Lung microvascular endothelial cell (primary cell): ENCODE measurements at places on chromosomes 1 and 21. TPM values are rescaled to one million over a fixed set of nuclear protein-coding genes. Genes with fewer than 3 reads are reported as not detected.

ADGRL2 gene
- 16.3 and 28.8 TPM in 2 replicates for total RNA-seq

FAAH gene
- total RNA-seq: 0.44 and 1.6 TPM in 2 replicates

FAM131C gene
- 0.22 TPM in 1 of 2 replicates, not detected in the other for total RNA-seq

PTGFR gene
- under 0.01 and 0.22 TPM in 2 replicates for total RNA-seq

KMO gene
- not detected in 2 replicates for total RNA-seq

VWA1 gene
- 2.2 and 5.0 TPM in 2 replicates for total RNA-seq

NEK7 gene
- total RNA-seq: 51.0 and 57.1 TPM in 2 replicates

F13B gene
- total RNA-seq: under 0.01 TPM in 1 of 2 replicates, not detected in the other

OR2T29 gene
- not detected in 2 replicates for total RNA-seq

VWA5B1 gene
- not detected in 2 replicates for total RNA-seq

SPRR2B gene
- not detected in 2 replicates for total RNA-seq

GPR153 gene
- total RNA-seq: 1.7 and 3.0 TPM in 2 replicates

TTC34 gene
- under 0.01 TPM in 2 replicates for total RNA-seq

ZNF496 gene
- 15.3 and 26.6 TPM in 2 replicates for total RNA-seq

MTOR gene
- total RNA-seq: 32.9 and 47.4 TPM in 2 replicates

EDN2 gene
- total RNA-seq: not detected in 2 replicates

DCDC2B gene
- not detected in 2 replicates for total RNA-seq

ZYG11A gene
- total RNA-seq: under 0.01 TPM in 2 replicates

LRRC53 gene
- total RNA-seq: not detected in 2 replicates

MROH9 gene
- total RNA-seq: not detected in 2 replicates

C1orf94 gene
- total RNA-seq: not detected in 2 replicates

SPATA17 gene
- not detected in 2 replicates for total RNA-seq

CD5L gene
- not detected in 2 replicates for total RNA-seq

COL24A1 gene
- total RNA-seq: under 0.01 TPM in 1 of 2 replicates, not detected in the other

SLC22A15 gene
- under 0.01 TPM in 1 of 2 replicates, not detected in the other for total RNA-seq

ZDHHC18 gene
- 3.3 and 4.2 TPM in 2 replicates for total RNA-seq
